T-helper 17 cell (primary cell): ENCODE measurements at places on chromosomes 1 and 21. TPM values are rescaled to one million over a fixed set of nuclear protein-coding genes. Genes with fewer than 3 reads are reported as not detected.

- H3K27ac ChIP-seq = no peak overlapping the region
- H3K27me3 ChIP-seq = no peaks in the 10 kb centered on the region
- H3K36me3 ChIP-seq = no peaks in the 10 kb centered on the region
- peaks cover 18% of the 10 kb centered on the region for H3K4me1 ChIP-seq
- no peak overlapping the region for H3K4me3 ChIP-seq
- no peak for DNase-seq
These were observed 15.4 kb downstream of the RAP1GAP start for GRCh38 chr1:21653744-21654100.

GRCh38 chr1:209010475-209011230 lies 572.9 kb upstream of the CAMK1G start:
- DNase-seq = no peak
- H3K4me1 ChIP-seq = no peaks in the 10 kb centered on the region
- H3K36me3 ChIP-seq = no peaks in the 10 kb centered on the region

GRCh38 chr21:42198929-42199867 lies 19.7 kb upstream of the ABCG1 start:
- no peaks in the 10 kb centered on the region for H3K27me3 ChIP-seq
- DNase-seq = no peak
- H3K4me3 ChIP-seq = peak overlapping the region; percentile 66

- no peak for DNase-seq
- H3K4me3 ChIP-seq = no peak overlapping the region
- H3K4me1 ChIP-seq = peaks cover 9% of the 10 kb centered on the region
- H3K27ac ChIP-seq = no peak overlapping the region
These were observed 141.5 kb upstream of the FGGY start for GRCh38 chr1:59155351-59155750.

The RASSF5 gene
- 188 TPM for total RNA-seq

The TGFB2 gene
- 3.0 TPM for total RNA-seq
